ENCODE measurements at places on chromosomes 1 and 21.

GRCh38 chr1:51517361-51518032, 1.6 kb downstream of the EPS15 start:
- peak; percentile 12 for DNase-seq

DNA sequence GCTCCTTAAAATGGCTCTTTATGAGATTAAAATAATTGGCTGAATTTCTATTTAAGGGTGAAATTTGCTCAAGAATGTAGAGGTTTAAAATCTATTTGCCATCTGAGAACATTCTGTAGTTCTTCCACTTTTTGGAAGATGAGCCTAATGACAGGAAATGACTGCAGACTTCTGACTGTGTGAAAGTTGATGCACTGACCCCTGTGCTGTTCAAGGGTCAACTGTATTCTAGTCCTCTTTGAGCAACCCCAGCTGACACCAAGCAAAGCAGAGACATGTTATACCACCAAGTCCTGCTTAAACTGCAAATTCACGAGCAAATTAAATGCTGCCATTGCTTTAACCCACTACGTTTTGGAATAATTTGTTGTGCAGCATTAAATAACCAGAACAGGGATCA, 26.6 kb downstream of the DDAH1 start:
- no peak for DNase-seq

DNA sequence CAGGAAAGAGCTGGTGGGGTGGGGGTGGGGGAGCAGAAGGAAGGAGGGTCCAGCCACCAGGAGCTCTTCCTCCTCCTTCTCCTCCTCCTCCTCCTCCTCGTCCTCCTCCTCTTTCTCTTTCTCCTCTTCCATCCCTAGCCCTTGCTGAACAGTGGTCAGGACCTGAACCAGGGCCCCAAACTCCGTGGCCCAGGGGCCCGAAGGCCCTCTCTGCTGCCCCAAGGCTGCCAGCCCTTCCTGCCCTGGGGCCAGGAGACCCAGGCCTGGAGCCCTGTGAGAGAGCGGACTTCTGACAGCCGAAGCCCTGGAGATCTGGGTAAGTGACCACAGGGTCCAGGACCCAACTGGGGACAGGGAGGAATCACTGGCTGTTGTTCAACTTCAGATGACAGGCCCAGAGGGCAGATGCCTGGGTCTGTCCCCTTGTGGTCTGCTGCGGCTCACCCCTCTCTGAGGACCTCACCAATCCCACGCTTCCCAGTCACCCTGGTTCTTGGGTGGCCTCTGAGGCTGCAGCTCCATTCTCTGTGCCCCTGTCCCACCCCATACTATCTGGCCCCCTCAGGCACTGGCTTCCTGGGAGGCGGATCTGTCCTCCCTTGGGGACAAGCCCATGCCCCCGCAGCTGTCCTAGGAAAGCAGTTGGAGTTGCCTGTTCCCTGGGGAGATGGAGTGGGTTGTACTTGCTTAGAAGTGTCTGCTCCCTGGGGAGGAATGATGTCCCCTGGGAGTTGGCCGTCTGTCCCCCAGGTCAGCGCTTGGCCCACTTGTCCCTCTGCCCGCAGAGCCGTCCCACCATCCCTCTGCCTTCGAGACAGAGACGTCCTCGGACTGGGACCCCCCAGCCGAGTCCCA, 51.8 kb downstream of the VWA5B1 start:
- DNase-seq, result no peak

DNA sequence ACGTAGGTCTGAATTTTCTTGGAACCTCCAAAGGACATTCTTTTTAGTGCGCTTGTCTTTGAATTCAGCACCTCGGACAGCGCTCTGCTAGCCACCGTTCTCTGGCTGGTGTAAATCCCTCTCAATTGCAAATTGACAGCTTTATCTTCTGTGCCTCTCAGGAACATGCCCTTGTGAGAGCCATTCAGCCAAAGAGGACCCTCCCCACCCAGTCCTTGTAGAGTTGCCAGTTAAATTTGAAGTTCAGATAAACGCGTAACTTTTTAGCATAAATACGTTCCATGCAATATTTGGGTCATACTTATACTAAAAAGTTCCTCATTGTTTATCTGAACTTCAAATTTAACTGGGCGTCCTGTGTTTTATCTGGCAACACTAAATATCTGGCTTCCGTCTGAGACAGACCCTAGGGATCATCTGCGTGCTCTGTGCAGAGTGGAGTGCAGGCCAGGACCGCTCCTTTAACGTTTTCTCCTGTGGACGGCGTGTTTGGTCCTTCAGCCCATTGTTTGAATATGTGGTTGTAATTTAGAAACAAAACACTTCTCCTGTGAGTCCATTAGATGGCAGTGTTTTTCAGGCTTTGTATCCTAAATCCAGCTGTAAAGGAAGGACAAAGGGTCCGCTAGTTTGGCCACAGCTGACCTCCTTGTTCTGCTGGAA, 7.0 kb downstream of the KCNAB2 start:
- DNase-seq, result peak; percentile 21

DNA sequence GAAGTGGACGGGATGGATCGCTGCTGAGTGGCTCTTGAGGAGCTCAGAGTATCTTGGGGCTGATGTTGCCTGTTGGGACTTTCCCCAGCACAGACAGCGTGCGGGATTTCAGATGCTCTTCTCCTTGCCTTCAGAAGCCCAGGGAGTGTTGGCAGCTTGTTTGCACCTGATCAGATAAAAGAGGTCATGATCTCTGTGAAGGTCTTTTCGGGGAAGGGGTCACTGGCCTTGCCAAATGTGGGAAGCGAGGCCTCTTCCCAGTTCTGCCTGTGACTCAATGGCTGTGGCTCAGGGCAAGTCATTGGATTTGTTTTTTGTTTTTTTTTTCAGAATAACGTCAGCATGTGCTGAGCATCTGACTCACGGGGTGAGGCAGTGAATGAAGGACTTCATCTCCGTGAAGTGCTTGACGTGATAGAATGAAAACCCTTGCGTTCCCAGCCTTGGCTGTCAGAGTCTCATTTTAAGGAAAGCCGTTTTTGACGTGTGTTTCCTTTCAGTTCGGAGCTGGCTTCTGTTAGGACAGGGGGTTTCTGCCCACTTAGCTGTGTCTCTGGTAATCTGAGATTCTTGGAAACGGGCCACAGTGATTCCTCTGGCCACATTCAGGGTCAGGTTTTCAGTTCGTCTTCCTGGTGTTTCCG, 46.7 kb downstream of the GALNT2 start:
- DNase-seq, result no peak

- no peak for DNase-seq
Measured at GRCh38 chr1:195053478-195053877, 1554.8 kb downstream of the KCNT2 start.

GRCh38 chr21:36672737-36673136, 26.2 kb upstream of the SIM2 start:
- no peak for DNase-seq

DNA sequence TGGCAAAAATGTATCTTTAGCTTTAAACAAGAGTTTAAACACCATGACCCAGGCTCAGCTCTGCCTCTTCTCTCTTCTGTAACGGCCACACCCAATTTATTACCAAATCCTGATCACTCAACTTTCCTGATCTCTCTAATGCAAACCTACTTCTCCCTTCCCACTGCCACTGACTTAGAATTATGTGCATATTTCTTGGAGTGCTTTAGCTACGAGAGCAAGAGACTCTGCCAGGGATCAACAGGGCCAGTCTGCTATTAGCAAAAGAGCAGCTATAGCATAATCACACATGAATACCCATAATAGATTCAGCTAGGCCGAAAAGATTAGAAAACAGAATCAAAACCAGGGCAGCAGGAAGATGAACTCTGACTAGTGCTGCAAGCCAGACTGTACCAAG, 215.5 kb downstream of the MRPL39 start:
- DNase-seq, result no peak

DNA sequence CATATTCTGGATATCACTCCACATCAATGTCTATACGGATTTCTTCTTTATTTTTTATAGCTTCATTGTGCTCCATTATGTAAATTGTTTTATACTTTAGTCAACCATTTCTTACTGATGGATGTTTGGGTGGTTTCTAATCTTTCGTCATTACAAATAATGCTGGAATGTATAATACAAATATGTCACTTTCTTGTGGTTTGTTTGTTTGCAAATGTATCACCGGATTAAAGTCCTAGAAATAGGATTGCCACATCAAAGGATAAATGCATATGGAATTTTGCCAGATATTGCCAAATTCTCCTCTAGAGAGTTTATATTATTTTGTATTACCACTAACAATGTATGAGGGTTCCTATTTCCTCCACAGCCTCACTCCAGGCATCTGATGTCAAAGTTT, 48.7 kb upstream of the PRDM2 start:
- DNase-seq, result no peak

DNA sequence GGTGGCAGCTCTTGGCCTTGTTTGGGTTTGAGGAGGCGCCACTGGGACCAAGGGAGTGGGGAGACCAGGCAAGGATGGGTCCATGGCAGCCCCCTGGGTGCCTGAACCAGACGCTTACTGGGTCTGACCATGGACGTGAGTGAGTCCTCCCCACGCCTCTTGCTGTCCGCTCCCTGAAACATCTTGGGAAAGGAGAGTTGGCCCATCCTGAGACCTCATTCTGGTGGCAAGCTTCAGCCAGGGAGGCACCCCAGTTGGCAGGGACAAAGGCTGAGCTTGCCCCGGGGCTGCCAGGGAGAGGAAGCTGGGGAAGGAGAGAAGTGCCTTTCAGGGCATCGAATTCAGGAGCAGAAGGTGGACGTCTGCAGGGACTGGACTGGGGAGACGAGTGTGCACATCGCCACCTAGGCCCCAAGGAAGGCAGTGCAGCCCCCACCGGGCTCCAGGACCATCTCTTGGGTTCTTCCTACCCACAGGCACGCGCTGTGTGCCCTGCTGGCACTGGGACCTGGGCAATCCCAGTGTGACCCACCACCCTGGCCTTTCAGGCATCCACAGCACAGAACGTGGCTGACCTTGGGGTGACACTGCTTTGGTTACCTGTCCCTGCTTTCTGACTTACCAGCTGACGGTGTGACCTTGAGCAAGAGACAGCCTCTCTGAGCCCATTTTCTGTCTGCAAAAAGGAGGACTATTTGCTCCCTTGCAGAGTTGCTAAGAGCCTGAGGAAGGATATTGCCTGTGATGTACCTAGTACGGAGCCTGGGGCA, 132.9 kb upstream of the WNT4 start:
- peak; percentile 6 for DNase-seq

DNA sequence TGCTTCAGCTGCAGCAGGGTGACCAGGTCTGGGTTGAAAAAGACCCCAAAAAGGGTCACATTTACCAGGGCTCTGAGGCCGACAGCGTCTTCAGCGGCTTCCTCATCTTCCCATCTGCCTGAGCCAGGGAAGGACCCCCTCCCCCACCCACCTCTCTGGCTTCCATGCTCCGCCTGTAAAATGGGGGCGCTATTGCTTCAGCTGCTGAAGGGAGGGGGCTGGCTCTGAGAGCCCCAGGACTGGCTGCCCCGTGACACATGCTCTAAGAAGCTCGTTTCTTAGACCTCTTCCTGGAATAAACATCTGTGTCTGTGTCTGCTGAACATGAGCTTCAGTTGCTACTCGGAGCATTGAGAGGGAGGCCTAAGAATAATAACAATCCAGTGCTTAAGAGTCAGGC, 2.9 kb downstream of the C1QA start:
- no peak for DNase-seq

- DNase-seq, result no peak
Measured at GRCh38 chr1:172837816-172838679, 179.1 kb downstream of the FASLG start.

- peak; percentile 39 for DNase-seq
Measured at GRCh38 chr1:212062832-212063438, 27.4 kb downstream of the DTL start.

- DNase-seq, result no peak
Measured at GRCh38 chr1:191929383-191929782, 228.9 kb upstream of the RGS18 start.

DNA sequence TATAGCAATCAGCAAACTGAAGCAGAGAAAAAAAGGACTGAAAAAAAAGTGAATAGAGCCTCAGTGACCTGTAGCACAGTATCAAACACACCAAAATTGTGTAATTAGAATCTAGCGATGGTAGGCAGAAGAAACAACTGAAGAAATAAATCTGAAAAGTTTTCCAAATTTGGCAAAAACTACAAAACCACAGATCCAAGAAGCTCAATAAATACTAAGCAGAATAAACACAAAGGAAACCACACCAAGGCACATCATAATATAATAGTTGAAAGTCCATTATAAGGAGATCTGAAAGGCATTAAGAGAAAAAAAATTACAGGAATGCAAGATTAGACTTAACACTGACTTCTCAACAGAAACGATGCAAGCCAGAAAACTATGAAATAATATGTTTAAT, 7.1 kb upstream of the IL12RB2 start:
- DNase-seq, result no peak

GRCh38 chr21:35529171-35529863, 480.2 kb upstream of the RUNX1 start:
- DNase-seq, result peak; percentile 34

- DNase-seq, result peak; percentile 20
Measured at GRCh38 chr1:9494936-9495758, 44.1 kb upstream of the SLC25A33 start.

- peak; percentile 15 for DNase-seq
Measured at GRCh38 chr21:46052703-46053651, 44.9 kb upstream of the COL6A2 start.

DNA sequence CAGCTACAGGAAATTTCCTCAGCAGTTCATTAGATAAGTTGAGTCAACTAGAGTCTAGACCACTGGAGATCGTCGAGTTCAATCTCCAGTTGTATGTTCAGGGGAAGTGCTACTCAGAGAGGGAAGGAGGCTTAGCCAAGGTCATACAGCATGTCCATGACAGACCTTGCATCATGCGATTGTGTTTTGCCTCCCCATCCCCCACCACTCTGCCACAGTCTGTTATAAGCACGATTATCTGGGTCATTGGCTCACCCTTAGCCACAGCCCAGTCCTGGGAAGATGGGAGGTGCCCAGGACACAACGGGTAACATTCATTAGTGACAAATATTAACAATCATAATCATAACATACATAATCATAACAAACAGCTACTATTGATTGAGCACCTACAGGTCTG, 18.9 kb upstream of the GRIK3 start:
- DNase-seq, result no peak

DNA sequence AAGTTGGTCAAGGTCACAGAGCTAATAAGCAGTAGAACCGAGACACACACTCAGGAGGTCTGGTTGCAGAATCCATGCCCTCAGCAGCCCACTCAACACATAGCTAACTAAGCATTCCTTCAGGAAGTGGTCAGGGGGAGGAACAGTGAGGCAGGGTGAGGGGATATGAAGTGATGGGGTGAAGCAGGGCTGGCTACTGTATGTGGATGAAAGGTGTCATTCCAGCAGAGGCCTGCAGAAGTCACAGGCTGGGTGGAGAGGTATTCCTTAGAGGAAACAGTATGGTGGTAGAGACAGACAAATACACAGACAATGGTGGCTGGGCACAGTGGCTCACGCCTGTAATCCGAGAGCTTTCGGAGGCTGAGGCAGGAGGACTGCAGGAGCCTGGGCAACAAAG, 14.1 kb downstream of the TMCO4 start:
- no peak for DNase-seq

DNA sequence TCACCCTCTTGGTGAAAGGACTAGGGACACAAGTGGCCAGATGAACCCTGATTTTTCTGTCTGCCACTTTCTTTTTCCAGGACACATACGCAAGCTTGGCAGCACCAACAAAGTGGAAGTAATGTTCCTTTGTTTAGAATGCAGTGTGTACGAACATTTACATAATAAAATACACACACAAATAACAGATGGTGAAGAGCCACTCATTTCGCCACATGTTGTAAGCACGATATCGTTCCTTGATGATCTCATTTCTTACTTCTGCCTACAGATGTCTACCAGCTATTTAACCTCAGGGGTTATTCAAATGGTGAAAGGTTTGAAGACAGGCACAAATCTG, 670.2 kb upstream of the CXADR start:
- DNase-seq, result no peak

GRCh38 chr1:229645324-229645993, 19.4 kb downstream of the URB2 start:
- DNase-seq, result no peak

GRCh38 chr1:5447503-5447960, 544.7 kb downstream of the NPHP4 start:
- no peak for DNase-seq

Measured in MV-4-11 (cell line).